ENCODE measurements at places on chromosomes 11 and 22. TPM values are rescaled to one million over a fixed set of nuclear protein-coding genes. Genes with fewer than 3 reads are reported as not detected.

Gene CXCR5
- not detected for total RNA-seq

Gene ACR
- not detected for total RNA-seq

Gene ARL2
- total RNA-seq: 51.2 TPM

Gene DDT
- 115 TPM for total RNA-seq

Gene FIBIN
- 18.0 TPM for total RNA-seq

Gene UBE4A
- 34.0 TPM for total RNA-seq

- peak; percentile 99 for DNase-seq
Observed at GRCh38 chr11:130166457-130166784, 6.8 kb downstream of the ST14 start.

DNA sequence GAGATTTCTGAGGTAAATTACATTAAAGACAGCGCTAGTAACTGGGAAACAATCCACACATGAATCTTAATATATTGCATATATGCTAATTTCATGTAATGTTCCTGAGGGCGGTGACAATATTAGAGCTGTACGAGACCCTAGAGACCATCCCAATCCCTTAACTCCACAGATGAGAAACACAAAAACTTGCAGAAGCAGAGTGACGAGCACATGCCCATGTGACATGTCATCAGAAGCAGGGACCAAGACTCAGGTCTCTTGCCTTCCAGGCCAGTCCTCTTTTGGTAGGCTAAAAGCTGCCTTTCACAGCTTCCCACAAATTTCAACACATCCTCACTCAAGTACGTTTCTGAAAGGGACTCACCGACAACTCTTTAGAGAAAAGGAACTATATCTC, 11.8 kb downstream of the MAPK1 start:
- no peak for DNase-seq

- DNase-seq: no peak
Observed at GRCh38 chr11:7890417-7891172, 40.5 kb downstream of the OR10A6 start.

- peak; percentile 12 for DNase-seq
Observed at GRCh38 chr11:113634940-113635575, 71.0 kb downstream of the TMPRSS5 start.

- peak; percentile 37 for DNase-seq
Observed at GRCh38 chr11:60206616-60207015, 23.7 kb upstream of the MS4A6A start.

- no peak for DNase-seq
Observed at GRCh38 chr11:34792814-34793258, 123.3 kb downstream of the APIP start.

- peak; percentile 4 for DNase-seq
Observed at GRCh38 chr11:121367001-121367843, 74.7 kb downstream of the SC5D start.

DNA sequence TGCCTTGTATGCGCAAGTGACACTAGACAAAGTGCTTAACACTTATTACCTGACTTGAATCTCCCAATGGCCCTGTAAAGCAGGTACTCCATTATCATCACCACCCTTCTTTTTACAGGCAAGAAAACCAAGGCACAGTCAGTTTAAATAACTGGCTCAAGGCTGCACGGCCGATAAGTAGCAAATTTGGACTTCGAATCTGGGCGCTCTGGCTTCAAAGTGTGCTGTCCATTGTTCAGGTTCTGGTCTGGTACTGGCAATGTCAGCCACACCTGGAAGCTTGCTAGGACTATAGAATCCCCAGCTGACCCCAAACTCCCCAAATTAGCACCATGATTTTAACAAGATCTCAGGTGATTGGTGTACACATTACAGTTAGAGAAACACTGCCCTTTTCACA, 19.3 kb upstream of the EHF start:
- DNase-seq: no peak

- peak; percentile 26 for DNase-seq
Observed at GRCh38 chr11:110356762-110357671, 60.6 kb upstream of the RDX start.

DNA sequence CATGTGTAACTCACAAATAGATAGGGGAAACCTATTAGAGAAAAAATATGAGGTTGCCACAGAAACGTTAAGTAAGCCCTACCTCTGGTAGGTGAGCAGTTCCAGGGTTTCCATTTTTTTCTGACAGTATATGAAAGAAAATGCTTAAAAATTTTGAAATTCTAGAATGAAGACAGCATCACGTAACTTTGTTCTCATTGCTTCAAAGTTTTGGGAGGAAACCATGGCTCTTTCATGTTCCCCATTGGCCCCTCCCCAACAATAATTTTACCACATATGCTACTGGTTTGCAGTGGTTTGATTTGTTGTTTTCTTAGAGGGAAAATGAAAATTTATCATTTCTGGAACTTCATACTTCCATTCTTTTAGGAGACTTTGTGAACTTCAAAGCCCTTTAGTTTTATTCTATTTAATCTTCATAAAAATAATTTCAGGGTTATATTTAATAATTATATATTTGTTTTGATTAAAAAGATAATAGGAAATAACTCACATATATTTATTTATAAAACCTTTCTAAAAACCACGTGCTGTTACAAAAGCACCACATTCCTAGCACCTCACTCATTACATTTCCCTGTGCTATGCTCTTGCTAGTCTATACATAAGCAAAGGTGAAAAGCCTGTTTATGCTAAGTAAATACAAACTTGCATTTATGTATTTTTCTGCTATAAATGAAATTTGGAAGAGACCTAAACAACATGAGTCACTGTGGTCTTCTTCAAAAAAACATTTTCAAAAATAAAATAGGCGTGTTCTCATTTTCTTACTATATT, 113.4 kb downstream of the CASP12 start:
- no peak for DNase-seq

DNA sequence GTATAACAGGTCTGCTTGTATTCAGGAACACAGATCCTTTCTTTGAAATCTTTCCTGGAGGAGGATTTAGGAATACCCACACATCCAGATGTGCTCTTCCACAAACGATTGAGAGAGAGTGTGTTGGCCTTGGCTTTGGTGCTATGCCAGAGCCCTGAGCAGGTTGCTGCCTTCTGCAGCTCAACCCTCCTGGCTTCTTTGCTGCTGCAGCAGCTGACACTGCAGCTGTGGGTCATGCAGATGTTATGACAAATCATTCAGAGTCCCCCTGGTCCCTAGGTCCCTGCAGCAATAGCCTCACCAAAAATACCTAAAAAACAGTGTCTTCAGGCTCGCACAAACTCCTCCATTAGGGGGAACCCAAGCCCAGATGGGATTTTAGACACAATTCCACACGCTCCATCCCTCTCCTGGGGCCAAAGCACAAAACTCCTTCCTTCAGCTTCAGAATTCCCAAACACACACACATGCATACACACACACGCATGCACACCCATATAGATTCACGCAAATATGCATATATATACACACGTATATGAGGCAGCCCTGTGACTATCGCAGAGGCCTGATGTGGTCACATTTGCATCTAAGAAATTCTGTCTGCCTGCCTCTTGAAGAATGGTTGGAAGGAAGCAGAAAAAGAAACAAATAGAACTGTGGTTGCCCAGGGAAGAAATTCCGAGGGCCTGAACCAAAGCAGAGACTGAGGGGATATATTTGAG, 35.4 kb downstream of the SLN start:
- no peak for DNase-seq

GRCh38 chr11:32433101-32433913, 2.0 kb downstream of the WT1 start:
- DNase-seq: no peak

DNA sequence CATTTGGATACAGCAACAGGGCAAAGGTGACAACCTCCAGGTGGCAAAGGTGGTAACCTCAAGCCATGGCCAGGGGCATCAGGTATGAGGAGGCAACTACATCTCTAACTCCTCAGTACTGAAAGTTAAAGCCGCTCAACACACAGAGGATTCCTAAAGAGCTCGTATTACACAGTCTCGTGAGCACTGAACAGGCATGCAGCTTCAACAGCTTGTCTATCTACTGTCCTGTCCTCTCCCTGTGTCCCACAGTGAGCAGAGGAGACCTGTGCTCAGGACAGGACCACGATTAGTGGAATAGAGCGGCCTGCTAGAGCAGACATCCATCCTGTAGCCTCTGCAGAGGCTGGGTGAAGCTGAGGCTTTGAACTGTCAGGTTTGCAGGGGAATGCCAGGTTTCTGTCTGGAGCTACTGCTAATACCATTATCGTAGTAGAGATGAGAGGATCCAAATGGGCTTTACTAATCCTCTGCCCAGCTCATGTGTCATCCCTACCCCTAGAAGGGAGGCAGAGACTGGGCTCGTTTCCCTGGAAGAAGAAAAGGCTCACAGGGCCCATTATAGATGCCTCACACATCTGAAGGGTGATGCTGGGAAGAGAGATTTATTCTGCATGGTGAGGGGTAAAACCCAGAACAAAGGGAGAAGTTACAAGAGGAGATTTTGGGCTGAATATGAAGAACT, 415.2 kb downstream of the LARGE1 start:
- no peak for DNase-seq

DNA sequence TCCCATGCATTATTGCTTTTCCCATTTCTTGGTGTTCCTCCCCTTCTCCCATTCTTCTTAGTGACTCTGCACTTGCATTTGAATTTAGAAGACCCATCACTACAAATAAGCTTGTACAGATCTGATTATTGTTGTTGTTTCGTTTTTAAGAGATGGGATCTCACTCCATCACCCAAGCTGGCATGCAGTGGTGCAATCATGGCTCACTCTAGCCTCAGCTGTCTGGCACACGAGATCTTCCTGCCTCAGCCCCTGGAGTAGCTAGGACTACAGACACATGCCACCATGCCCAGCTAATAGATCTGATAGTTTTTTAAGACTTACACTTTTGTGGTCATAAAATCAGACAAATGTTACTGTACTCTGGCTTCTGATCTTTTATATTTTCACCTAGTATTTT, 252.1 kb downstream of the DDX10 start:
- no peak for DNase-seq

DNA sequence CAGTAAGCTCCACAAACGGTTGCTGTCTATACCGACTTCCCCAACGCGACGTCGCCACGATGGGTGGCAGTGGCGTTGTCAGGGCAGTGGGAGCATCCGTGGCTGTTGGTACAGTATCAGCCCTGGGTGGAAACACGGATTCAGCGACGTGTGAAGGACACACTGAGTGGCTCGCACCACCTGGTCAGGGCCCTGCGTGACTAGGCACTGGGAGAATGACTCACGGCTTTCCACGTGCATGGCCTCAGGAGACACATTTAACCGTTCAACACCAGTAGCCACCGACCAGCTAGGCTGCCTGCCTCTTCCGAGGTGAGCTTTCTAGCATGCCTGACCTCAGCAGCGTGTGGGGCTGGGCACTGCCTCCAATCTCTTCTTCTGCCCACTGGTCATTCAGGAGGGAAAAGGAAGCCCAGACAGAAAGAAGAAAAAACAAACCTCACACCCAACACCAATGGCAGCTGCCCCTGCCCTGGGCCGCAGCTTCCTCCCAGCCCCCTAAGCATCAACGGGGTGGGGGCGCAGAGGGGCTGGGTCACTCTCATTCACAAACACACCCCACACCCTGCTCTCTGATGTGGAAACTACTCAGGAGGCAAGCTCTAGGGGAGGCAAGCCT, 59.0 kb downstream of the MYH9 start:
- DNase-seq: peak; percentile 89

GRCh38 chr22:49786976-49787706, 40.5 kb downstream of the BRD1 start:
- DNase-seq: no peak

DNA sequence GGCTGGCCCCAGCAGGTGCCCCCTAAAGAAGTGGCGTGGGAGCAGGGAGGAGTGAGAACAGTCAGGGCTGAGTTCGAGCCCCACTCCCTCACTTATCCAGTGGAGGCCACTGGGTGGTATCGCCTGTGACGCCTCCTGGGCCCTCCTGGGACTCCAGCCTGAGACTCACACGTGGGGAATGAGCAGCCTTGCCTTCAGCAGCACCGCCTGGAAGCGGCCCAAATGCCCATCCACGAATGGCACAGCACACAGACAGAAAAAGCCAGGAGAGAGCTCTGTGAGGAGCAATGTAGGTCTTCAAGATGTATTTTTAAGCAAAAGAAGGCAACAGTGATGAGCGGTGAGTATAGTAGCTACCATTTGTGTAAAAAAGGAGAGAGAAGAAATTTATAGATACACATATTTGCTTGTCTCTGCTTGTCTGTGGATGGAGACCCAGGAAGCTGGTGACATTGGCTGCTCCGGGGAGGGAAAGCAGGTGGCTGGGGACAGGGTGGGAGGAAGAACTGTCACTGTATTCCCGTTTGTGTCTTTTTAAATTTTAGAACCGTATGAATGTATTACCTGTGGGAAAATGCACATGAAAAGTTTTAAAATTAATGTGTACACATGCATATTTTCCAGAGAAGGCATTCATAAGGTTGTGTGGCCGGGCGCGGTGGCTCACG, 13.2 kb downstream of the KCNJ4 start:
- no peak for DNase-seq

DNA sequence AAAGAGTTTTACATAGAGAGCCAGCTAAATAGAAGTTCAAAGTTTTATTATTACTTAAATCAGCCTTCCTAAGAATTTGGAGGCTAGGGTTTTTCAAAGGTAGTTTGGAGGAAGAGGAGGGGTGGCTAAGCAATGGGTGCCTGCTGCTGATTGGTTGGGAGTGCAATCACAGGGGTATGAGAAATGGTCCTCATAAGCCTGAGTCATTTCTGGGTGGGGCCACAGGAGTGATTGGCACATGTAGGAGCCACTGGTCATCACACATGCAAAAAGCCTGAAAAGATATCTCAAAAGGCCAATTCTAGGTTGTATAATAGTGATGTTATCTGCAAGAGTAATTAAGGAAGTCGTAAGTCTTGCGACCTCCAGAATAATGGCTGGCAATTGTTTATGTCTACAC, 12.9 kb downstream of the OR51L1 start:
- DNase-seq: no peak

- DNase-seq: peak; percentile 88
Observed at GRCh38 chr11:7020183-7020917, at the start of the genes NLRP14 and ZNF214. Gene NLRP14, plus strand, starts transcription at chr11:7020479. Its CDS starts 18,108 bp downstream, at chr11:7038587. Gene ZNF214, minus strand, starts transcription at chr11:7020346. Its CDS starts 17,511 bp downstream, at chr11:7002835.

DNA sequence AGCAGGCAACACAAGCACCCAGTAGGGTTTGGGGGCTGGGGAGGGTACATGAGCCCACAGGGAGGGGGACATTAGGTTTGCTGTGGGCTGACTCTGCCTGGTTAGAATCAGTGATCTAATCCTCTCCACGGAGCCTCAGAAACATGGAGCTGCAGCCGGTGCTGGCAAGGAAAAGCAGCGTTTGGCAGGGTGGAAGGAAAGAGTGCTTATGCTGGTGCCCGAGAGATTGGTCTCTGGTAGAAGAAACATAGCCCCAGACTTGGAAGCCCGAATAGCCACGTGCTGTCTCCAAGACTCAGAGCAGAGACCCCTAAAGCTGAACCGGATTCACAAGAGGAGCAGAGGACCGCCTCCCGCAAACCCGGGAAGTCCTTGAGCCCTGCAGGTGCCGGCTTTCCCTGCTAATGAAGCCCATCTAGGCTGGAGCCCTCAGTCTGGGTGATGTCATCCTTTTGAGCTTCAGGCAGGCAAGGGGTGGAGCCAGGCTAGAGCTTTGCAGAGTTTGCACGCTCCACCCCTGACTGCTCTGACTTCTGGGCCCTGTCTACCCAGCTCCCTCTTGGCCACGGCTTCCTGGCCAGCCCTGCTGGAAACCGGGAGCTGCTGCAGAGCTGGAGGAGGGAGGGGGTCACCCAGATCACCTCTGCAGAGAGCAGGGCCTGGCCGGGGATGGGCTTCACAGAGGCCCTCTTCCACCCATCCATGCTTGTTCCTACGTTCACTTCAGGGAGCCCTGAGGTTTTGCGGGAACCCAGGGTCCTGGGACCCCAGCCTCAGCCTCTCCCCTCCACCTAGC, 35.0 kb upstream of the JAM3 start:
- DNase-seq: peak; percentile 66
